ENCODE measurements at places on chromosomes 1 and 21. TPM values are rescaled to one million over a fixed set of nuclear protein-coding genes. Genes with fewer than 3 reads are reported as not detected.

The KRTAP7-1 gene
- polyA plus RNA-seq: not detected

The TTC3 gene
- polyA plus RNA-seq: 165 TPM

The DMRTA2 gene
- not detected for polyA plus RNA-seq

DNA sequence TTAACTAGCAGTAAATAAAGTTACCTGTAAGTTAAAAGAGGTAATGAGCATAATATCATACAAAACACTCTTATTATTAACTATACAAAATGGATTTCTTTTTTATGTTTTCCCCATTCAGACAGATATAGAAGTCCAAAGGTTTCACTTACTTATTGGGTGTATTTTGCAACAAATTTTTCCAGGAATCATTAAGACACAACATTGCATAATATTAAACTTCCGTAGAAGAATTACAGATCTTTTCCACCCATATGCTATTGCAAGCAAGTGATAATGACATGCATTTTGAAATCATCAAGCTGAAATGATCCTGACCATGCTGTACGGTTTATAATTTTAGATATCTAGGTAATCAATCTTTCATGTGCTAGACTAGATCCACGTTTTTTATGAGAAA, 957.0 kb downstream of the NCAM2 start:
- no peak for DNase-seq

DNA sequence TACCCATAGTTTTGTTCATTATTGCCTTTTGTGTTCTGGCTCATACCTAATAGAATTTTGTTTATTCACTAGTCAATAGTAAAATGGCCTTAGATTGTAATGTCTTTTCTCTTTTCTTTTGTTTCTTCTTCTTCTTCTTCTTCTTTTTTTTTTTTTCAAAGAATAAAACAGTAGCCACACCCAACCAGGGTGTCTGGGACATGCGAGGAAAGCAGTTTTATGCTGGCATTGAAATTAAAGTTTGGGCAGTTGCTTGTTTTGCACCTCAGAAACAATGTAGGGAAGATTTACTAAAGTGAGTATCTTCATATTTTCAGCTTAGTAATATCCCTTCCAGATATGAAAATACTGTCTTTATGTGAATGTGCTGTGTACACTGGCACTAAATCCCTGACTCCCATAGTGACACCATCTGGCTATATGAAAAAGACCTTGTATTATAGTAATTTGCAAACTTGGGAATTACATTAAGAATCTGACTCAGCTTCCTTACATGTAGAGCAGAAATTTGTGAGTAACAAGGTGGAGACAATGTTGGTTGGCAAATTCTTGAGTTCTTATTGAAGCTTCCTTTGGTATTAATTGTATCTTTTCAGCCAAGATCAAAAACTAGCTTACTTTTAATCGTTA, 24.6 kb downstream of the AGO4 start:
- DNase-seq: no peak

- DNase-seq: no peak
These were observed 86.8 kb upstream of the VAV3 start for GRCh38 chr1:108051631-108052377.

DNA sequence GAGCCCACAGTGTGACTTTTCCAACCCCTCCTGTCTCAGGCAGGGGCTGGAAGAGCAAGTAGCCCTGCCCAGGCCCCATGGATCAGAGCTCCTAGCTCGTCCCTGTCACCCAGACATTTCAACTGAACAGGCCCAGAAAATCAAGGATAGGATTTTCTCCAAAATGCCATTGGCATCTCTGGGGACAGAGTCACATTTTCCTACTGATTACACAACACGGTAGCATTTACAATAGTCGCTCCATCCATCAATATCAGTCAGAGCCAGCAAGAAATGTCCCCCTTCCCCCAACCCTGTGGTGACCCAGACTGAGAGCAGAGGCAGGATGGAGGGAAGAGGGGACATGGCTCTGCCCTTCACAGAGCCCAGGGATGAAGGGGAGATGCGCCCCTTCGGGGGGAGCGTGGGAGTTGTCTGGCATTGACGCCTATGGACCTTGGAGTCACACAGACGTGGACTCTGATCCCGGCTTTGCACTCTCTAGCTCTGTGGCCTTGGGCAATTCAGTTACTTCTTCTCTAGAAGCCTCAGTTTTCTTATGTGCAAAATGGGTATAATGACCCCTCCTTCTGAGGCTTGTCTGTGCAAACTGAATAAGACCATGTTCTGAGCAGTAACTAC, 275.6 kb downstream of the FOXD2 start:
- no peak for DNase-seq

DNA sequence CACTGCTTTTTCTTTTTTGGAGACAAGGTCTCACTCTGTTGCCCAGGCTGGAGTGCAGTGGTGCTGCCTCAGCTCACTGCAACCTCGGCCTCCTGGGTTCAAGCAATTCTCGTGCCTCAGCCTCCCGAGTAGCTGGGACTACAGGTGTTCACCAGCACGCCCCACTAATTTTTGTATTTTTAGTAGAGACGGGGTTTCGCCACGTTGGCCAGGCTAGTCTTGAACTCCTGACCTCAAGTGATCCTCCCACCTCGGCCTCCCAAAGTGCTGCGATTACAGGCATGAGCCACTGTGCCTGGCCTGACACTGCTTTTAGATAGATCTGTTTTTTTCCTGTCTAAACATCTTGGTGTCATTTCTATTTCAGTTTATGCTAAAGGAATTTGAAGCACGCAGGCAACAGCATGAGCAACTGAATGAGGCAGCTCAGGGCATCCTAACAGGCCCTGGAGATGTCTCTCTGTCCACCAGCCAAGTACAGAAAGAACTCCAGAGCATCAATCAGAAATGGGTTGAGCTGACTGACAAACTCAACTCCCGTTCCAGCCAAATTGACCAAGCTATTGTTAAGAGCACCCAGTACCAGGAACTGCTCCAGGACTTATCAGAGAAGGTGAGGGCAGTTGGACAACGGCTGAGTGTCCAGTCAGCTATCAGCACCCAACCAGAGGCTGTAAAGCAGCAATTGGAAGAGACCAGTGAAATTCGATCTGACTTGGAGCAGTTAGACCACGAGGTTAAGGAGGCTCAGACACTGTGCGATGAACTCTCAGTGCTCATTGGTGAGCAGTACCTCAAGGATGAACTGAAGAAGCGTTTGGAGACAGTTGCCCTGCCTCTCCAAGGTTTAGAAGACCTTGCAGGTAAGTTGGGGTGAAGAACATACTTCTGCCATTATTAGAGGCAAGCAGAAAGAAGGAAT, 106.1 kb upstream of the BMP8A start:
- no peak for DNase-seq

GRCh38 chr1:52904927-52905698, 16.4 kb downstream of the ECHDC2 start:
- no peak for DNase-seq

DNA sequence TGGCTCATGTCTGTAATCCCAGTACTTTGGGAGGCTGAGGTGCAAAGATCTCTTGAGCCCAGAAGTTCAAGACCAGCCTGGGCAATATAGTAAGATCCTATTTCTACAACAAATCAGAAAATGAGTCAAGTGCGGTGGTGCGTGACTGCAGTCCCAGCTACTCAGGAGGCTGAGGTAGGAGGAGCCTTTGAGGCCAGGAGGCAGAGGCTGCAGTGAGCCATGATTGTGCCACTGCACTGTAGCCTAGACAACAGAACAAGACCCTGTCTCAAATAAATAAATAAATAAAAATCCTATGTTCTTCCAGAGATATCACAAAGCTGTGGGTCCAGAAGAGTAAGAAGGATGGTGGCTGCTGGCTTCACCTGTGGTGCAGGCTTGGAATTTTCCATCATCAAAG, 22.1 kb downstream of the CDA start:
- no peak for DNase-seq

GRCh38 chr1:225347123-225347683, 80.6 kb downstream of the LBR start:
- DNase-seq: no peak

DNA sequence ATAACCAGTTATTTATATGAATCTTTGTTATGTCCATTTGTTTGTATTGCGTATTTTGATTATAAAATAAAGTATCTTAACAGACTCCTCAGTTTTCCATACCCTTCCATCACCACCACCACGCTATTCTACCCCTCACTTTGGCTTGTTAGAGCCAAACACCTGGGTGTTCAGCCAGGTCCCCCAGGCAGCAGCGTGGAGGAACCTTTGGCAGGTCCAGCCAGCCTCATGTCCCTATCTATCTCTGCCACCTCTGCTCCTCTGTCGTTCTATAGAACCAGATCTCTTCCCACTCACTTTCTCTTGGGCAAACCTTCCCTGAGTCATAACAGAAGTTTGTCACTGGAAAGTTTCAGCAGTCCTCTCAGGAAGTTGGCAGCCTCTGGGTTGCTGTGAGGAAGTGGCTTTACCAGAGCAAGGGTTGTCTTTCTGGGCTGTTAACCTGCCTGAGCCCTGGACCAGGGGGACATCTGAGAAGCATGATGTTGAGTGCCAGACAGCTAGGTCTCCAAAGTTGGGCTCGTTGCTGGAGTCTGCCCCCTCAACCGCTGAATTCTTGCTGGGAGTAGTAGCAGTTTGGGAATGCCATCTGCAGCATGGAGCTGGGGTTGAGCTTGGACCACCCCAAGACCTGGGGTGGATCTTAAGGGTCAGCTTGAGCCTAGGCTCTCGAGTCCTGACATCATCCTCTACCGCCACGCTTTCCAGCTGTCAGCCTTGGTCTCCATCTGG, 996 bp upstream of the SH3BGRL3 start:
- DNase-seq: no peak

DNA sequence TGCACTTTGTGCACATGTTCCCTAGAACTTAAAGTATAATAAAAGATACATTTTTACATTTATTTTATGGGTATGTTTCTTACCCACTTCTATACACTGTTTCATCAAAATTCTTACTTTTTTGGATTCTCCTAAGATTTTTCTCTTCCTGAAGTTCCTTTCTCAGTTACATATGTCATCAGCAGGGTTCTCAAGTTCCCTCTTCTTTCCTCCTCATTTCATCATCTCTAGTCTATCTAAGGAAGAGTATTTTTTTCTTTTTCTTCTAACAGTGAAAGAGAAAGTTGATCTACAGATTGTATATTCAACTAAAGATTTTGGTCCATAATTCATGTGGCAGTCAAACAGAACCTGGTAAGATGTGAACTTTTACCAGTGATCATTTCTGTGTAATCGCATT, 41.2 kb upstream of the CYYR1 start:
- DNase-seq: no peak

DNA sequence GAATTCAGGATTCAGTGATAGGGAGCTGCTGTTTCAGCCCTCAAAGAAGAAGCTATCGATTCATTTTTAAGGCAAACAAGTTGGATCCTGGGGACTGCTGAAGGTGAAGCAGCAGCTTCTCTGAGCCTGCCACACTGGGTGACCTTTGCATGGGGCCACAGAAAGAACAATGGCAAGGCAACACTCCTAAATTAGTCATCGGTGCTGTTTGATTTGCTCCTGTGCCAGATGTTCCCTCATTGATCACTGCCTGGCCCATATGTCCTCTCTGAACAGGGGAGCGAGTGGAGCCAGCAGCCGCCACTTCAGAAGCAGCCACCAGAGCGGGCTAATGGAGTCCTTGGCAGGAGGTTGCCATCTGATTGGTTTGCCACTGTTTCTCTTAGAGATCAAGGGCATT, 391.5 kb downstream of the NTNG1 start:
- no peak for DNase-seq
